Stimulated activated CD4-positive, alpha-beta T cell treated with anti-CD3 and anti-CD28 coated beads, Interleukin-1b, Interleukin-23, amount 100 ng/mL, for 1 hour (primary cell): ENCODE measurements at places on chromosomes 6 and 20.

DNA sequence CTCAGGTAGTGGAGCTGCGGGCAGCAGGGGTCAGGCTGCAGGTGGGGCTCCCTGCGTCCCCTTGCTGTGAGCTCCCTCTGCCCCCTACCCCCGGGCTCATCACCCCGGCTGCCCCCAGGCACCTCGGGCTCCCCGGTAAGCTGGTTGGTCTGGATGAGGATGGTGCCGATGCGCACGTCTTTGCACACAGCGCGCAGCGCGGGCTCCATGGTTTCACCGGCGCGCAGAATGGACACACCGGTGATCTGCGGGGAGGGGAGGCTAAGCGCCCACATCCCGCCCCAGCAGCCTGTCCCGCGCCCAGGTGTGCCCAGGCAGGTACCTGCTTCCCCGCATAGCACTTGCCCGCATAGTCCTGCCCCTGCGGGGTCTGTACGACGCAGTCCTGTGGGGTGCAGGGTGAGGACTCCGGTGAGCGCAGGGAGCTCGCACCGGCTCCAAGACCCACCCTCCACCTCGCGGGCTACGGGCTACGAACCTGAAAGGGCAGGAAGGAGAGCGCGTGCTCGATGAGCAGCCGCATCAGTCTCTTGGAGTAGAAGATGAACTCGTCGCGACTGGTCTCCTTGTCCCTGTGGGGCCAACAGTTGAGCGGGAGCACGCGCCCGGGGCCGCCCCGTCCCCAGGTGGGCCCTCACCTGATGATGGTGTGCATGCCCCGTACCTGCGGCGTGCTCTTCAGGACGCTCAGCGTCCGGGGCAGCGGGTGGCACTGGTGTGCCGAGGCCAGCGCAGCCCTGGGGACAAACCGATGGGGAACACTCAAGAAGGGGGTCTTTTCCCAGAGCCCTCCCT, 15.5 kb downstream of the UCKL1 start:
- no peak for DNase-seq

DNA sequence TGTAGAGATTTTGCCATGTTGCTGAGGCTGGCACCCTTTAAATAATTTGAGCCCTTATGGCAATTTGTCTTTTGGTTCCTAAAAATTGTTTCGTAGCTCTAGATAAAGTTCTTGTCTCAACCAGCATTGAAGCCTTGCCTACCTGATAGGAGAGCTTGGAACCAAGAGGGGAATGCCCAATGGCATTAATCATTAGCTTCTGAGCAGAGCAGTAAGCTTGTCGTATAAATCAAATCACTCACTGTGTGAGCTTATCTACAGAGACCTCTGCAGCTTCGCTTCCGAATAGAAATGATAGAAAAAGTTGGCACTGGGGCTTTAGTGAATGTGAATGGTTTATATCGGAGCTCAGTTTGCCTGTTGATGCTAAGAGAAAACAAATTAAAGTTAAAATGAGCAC, 10.7 kb downstream of the ANKRD6 start:
- no peak for DNase-seq

DNA sequence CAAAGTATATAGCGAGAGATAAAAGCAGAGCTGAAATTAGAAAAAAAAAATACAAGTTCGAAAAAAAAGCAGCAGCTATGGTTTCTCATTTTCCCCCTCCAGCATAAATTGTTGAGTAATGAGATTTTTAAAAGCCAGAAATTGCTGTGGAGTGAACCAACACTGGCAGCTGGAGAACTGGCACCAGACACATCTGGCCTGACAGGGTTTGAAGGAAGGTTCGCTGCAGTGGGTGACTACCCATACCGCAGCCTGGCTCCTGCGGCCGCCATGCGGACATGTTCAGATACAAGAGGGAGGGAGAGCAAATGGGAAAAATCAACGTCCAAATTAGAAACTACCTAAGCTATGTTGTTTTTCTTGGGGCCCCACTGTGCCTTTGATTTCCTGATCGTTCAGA, 3.3 kb downstream of the APCDD1L start:
- DNase-seq: no peak

- no peak for DNase-seq
Observed at GRCh38 chr6:35895560-35895959, 25.3 kb downstream of the SRPK1 start.

GRCh38 chr20:370977-371754, 9.4 kb upstream of the TRIB3 start:
- no peak for DNase-seq

GRCh38 chr20:571754-572441, 28.3 kb upstream of the CSNK2A1 start:
- DNase-seq: no peak

GRCh38 chr6:24125980-24126379, at the start of gene NRSN1:
Gene NRSN1, plus strand, starts transcription at chr6:24126215. Its CDS starts 8,113 bp downstream, at chr6:24134328.
- no peak for DNase-seq

GRCh38 chr6:132067286-132067685, 116.1 kb upstream of the CCN2 start:
- no peak for DNase-seq

GRCh38 chr6:170475118-170475517, 78.0 kb downstream of the PSMB1 start:
- DNase-seq: no peak

DNA sequence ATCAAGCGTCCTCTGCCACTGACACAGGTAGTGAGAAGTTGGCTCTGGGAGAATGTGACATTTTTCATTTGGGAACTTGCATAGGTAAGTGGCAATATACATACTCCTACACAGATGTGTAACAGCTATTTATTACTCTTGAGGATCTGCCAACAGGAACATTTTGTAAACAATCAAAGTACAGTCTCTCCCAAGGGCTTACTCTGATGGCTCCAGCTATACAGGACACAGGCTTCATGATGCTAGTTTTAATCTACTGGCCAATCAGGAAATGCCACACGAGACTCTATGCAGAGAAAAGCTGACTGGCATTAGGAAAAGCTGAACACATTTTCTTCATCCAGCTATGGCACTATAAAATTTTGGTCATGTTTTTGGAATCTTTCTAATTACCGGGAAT, 57.8 kb downstream of the POPDC3 start:
- no peak for DNase-seq

- no peak for DNase-seq
Observed at GRCh38 chr6:122405417-122405816, 6.0 kb downstream of the HSF2 start.

DNA sequence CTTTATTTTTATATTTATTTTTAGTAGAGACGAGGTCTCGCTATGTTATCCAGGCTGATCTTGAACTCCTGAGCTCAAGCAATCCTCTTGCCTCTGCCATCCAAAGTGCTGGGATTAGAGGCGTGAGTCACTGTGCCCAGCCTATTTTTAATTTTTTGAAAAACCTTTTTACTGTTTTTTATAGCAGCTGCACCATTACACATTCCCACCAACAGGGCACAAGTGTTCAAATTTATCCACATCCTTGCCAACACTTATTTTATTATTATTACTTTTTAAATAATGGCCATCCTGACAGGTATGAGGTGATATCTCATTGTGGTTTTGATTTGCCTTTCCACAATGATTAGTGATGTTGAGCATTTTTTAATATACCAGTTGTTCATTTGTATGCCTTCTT, 42.5 kb downstream of the PACSIN1 start:
- DNase-seq: no peak

GRCh38 chr6:144782634-144783033, 497.5 kb downstream of the UTRN start:
- DNase-seq: no peak

DNA sequence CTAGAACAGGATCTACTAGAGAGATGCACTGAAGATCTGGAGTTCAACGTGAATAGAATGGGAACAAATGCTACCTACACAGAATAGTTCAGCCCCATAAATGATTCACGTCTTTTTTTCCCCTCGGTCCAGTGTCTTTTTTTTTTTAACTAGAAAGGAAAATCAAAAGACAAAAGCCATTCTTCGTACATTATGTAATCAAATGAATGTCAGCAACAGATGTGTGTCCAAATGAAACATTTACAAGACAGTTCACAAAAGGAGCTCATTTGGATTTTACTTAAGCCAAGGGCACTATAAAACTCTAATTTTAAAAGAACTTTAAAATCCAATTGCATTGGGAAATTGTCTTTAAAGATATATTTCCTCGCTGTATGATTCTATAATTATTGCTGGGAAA, 42.4 kb downstream of the FAM184A start:
- no peak for DNase-seq

GRCh38 chr20:24583169-24583792, 113.9 kb downstream of the SYNDIG1 start:
- DNase-seq: no peak

DNA sequence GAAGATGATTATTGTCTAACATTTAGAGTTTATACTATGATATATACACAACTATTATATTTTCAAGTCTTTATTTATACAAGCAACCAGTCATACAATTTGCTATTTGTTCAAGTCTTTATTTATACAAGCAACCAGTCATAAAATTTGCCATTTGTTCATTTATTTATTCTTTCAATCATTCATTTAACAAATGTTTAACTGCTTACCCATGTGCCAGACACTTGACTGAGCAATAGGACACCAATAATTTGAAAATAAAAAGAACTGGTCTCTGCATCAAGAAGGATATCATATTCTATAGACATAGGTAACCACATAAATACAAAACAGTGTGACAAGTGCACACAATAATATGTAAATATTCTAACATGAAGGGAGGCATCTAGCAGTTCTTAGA, 20.3 kb downstream of the GRIK2 start:
- DNase-seq: no peak

DNA sequence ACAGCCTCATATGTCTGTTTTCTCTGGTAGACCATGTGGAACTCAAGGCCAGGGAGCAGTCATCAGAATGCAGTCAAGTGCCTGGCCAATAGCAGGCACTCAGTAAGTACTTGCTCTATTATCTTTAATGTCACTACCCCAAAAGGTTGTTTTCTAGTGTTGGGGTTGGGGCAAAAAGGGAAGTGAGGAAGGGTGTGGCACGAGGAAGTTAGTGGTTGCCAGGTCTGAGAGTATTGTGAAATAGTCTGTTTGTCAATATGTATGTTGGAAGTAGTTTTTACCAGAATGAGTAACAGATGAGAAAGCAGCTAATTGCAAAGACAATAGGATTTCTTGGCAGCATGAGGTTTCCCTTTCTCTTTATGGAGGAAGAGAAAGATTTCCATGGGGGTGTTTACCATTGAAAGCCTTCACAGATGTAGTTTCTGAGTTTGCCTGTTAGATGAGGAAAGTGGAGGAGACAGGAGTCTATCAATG, 59.5 kb upstream of the ARMH2 start:
- no peak for DNase-seq

DNA sequence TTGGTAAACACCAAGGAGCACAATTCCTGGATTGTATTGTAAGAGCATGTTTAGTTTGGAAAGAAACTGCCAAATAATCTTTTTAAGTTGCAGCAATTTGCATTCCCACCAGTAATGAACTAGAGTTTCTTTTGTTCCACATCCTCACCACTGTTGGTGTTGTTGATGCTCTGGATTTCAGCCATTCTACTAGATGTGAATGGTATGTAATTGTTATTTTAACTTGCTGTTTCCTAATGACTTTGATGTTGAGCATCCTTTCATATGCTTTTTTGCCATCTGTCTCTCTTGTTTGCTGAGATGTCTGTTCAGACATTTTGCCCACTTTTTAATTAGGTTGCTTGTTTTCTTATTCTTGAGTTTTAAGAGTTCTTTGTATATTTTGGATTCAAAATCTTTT, 1654.1 kb downstream of the GRIK2 start:
- DNase-seq: no peak

GRCh38 chr6:113632220-113632864, 224.8 kb upstream of the MARCKS start:
- no peak for DNase-seq

DNA sequence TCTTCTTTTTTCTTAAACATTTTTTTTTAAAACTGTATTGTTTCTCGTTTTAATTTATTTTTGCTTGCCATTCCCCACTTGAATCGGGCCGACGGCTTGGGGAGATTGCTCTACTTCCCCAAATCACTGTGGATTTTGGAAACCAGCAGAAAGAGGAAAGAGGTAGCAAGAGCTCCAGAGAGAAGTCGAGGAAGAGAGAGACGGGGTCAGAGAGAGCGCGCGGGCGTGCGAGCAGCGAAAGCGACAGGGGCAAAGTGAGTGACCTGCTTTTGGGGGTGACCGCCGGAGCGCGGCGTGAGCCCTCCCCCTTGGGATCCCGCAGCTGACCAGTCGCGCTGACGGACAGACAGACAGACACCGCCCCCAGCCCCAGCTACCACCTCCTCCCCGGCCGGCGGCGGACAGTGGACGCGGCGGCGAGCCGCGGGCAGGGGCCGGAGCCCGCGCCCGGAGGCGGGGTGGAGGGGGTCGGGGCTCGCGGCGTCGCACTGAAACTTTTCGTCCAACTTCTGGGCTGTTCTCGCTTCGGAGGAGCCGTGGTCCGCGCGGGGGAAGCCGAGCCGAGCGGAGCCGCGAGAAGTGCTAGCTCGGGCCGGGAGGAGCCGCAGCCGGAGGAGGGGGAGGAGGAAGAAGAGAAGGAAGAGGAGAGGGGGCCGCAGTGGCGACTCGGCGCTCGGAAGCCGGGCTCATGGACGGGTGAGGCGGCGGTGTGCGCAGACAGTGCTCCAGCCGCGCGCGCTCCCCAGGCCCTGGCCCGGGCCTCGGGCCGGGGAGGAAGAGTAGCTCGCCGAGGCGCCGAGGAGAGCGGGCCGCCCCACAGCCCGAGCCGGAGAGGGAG, 580 bp downstream of the VEGFA start:
- peak; percentile 11 for DNase-seq

- no peak for DNase-seq
Observed at GRCh38 chr6:128346569-128346968, 173.8 kb downstream of the PTPRK start.

GRCh38 chr20:51528263-51529027, 14.1 kb downstream of the NFATC2 start:
- peak; percentile 32 for DNase-seq

- no peak for DNase-seq
Observed at GRCh38 chr6:5663259-5663658, 343.5 kb downstream of the NRN1 start.

DNA sequence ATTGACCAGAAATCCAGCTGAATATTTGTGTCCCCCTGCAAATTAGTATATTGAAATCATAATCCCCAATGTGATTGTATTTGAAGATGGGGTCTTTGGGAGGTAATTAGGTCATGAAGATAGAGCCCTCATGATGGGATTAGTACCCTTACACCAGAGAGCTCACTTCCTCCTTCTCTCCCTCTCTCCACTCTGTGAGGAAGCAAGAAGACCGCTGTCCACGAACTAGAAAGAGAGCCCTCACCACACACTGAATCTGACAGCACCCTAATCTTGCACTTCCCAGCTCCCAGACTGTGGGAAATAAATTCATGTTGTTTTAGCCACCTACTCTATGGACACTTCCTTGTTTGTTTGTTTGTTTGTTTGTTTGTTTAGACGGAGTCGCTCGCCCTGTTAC, 11.9 kb upstream of the PLAGL1 start:
- DNase-seq: no peak

DNA sequence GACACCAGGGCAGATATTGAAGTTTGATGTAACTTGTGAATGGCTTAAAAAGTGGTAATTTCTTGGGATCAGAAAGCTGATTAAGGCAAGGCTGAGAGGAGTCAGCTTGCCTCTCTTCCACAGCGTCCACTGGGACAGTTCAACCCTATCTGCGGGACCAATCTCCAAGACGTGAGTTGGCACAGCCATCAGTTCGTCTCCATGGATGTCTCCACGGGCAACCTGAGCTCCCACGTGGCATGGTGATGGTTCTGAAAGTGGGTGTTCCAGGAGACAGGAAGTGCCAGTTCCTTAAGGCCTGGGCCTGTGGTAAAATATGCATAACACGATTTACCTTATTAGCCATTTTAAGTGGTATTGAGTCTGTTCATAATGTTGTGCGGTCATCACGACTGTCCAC, 67.9 kb upstream of the BHLHE23 start:
- DNase-seq: no peak

- no peak for DNase-seq
Observed at GRCh38 chr6:166032366-166033200, 135.1 kb downstream of the TBXT start.

- DNase-seq: no peak
Observed at GRCh38 chr6:5093231-5094015, 8.3 kb downstream of the PPP1R3G start.
